ENCODE measurements at places on chromosomes 3 and 15. TPM values are rescaled to one million over a fixed set of nuclear protein-coding genes. Genes with fewer than 3 reads are reported as not detected.

The TMCO5A gene
- not detected for total RNA-seq

The PTX3 gene
- 4.1 TPM for total RNA-seq

- H3K4me3 ChIP-seq = no peak overlapping the region
- no peak overlapping the region for H3K27ac ChIP-seq
- H3K4me1 ChIP-seq = no peaks in the 10 kb centered on the region
These were observed 621 bp downstream of the SOX14 start for GRCh38 chr3:137764563-137765309.

DNA sequence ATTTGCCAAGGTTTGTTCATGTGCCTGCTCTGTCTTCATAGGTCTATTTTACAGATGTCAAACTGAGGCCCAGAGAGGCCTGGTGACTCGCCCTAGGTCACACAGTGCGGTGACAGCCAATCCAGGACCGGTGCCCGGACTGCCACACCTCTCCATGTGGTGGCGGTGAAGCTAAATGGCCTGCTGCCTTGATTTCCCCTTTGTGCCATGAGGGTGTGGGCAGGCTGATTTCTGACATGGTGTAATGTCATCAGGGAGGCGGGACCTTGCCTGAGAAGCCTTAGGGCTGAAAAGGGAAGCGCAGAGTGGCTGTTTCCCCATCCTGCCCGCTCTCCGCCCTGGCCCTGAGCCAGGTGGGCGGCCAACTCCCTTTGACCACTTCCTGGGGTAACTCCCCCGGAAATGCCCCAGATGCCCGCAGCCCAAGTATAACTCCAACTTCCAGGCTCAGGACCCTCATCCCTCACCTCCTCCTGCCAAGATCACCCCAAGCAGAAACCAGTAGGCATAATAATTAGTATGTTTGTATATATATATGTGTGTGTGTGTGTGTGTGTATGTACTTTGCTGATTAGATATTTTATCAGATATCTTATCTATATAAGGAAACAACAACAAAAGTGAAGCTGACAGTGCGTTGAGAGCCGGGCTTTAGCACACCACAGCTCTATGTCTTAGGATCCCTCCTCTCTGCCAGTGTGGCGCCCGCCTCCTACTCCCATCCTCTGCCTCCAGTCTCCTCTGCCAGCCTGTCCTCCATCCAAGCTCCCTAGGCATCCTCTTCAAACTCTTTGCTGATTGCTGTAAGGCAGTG is 63.9 kb downstream of the IQSEC1 start:
- H3K4me1 ChIP-seq = peaks cover 20% of the 10 kb centered on the region
- no peaks in the 10 kb centered on the region for H3K36me3 ChIP-seq
- no peak overlapping the region for H3K4me3 ChIP-seq
- DNase-seq = no peak
- H3K27ac ChIP-seq = no peak overlapping the region
- no peaks in the 10 kb centered on the region for H3K27me3 ChIP-seq

- no peak overlapping the region for H3K27ac ChIP-seq
- no peak for DNase-seq
- H3K36me3 ChIP-seq = no peaks in the 10 kb centered on the region
These were observed 75.6 kb downstream of the APBA2 start for GRCh38 chr15:28961391-28961790.
